ENCODE measurements at places on chromosomes 4 and X.
A peak's percentile ranks its signal among the peaks of the same experiment; 100 is the strongest.

GRCh38 chrX:18961686-18962085, 22.2 kb downstream of the PHKA2 start:
- no peak for DNase-seq

DNA sequence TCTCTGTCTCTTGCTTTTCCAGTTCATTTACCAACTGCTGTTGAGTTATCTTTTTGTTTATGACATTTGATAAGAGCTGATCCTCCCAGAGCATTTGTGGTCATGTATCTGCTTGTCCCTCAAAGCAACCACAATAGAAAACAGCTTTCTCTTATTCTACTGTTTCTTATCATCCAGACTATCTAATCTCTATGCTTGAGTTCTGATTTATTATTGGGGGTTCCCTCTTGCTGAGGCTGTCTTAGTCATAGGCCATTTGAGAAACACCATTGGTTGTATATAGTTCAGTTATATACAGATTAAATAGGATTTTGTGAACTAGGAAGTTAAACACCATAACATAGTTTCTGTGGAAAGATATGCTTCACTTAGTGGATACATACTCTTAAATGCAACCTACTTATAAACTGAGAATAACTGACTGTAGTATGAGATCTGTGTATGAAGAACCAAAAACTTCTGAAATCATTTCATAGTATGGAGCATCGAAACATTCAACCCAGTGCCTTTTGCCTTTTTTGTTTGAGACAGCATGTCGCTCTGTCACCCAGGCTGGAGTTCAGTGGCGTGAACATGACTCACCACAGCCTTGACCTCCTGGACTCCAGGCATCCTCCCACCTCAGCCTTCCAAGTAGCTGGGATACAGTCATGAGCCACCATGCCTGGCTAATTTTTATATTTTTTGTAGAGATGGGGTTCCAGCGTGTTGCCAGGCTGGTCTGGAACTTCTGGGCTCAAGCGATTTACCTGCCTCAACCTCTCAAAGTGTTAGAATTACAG, 75.8 kb downstream of the STIM2 start:
- DNase-seq: no peak

DNA sequence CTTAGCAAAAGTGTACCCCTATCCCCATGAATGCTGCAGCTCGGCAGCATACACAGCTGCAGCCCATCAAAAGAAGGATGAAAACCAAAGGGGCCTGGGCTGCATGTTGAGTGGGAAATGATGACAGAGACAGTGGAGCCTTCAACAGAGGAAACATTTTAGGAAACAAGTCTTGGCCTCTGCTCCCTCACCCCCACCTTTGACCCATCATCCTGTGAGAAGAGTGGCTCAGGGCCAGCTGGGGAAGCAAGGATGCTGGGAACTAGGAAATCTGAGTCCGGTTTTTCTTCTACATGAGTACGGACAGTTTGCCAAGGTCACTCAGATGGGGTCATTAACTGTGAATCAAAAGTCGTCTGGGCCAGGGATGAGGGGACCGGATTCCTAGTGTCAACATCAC, 37.2 kb downstream of the IDS start:
- no peak for DNase-seq

DNA sequence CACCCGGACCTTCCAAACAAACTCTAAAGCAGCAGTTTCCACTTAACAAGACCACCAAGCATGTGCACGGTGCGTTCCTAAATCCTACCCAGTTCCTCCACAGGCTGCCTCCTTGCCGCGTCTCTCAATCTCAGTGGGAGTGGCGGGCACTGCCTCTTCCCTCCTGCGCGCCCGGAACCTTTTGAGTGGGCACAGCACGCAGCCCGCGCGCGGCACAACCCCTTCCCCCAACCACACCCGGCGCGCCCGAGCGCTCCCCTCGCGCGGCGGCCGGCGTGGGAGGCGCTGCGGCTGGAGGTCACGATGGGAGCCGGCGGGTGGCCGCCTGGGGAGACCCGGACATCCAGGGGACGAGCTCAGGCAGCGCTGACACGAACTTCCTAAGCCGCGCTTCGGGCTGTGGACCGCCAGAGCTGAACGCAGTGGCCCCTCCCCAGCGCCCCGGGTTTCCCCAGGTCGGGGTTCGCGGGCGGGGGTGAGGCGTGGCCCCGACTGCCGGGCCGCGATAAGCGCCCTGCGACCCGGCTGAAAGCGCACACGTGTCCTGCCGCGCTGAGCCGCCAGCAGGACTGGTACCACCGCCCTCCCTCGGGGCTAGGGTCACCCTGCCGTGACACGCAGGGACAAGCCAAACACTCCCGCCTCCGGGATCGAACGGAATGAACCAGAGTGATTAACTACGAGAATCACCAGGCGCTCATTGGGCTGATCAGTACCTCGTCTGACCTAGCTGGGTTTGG, at the start of gene ABCG2:
ABCG2 (minus strand) TSS at position 151 of the 740 bp plus-strand sequence. CDS start 18,644 bp downstream, outside the sequence.
- peak; percentile 44 for DNase-seq

- no peak for DNase-seq
Measured at GRCh38 chr4:126568652-126569570, 1063.8 kb upstream of the INTU start.

DNA sequence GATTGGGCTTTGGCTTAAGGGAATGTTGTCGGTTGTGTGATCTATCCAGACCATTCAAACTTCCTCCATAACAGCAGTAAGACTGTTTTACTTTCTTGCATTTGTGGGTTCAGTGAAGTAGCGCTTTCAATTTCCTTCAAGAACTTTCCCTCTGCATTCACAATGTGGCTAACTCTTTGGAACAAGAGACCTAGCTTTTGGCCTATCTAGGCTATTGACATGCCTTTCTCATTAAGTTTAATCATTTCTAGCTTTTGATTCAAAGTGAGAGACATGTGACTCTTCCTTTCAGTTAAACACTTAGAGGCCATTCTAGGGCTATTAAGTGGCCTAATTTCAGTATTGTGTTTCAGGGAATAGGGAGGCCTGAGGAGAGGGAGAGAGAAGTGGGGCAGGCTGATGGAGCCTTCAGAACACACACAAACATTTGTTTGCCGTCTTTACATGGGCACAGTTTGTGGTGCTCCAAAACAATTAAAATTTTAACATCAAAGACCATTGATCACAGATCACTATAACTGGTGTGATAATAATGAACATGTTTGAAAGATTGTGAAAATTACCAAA, 34.1 kb downstream of the ADH5 start:
- DNase-seq: no peak

DNA sequence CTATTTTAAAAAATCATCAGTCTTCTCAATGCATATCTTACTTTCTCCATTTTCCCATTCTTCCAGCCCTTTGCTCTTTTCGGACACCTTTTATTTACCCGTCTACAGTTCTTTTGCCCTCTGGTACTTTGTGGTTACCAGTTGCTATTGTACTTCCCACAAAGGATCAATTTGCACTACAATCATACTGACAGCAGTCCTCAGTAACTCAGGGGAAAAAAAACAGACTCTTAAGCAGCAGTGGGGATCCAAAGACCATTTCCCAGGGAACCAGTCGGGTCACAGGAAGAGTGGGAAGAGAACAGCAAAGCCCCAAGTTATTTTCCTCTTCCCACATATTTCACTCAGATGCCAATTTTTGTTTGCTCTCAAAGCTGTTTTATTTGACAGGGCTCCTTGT, 23.1 kb downstream of the DMD start:
- DNase-seq: no peak

DNA sequence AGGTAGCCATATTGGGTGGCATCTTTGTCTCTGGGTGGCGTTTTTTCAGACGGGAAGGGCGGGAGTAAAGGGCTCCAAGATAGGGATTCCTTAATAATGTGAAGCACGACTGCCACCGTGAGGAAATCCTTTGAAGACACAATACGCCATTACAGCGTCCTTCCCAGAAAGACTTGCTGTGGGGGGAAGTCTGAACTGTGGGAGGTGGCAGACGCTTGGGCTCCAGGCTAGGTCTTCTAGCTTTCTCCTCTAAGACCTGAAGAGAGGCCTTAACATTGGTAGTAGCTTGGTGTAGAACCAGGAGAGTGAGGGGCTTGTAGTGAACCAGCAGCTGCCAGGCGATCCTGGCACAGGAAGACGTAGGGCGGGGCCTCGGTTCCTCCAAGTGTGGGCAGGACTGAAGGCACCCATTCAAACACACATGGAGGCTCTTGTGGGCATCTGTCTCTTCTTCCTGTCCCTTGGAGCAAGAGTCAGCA, 197.3 kb downstream of the OR13H1 start:
- no peak for DNase-seq

GRCh38 chr4:148730766-148731165, 288.6 kb upstream of the NR3C2 start:
- no peak for DNase-seq

- DNase-seq: no peak
Measured at GRCh38 chr4:171203425-171203824, 609.8 kb upstream of the GALNTL6 start.

DNA sequence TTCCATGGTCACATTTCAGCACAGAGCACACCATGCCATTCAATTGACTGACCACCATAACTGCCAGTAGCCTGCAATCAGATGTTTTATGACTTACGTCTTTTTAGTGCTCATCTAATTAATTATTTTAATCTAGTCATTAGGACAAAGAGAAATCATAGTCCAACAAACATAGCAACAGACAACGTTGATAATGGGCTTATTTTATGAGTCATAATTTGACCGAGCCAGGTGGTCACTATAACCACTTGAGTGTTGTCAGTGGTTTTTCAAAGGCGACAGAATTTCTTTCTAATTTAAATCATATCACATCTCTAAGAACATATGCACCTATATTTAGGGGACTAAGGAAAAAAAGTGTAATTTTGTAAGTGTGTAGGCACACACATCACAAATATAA, 1.9 kb downstream of the SEC24D start:
- no peak for DNase-seq

DNA sequence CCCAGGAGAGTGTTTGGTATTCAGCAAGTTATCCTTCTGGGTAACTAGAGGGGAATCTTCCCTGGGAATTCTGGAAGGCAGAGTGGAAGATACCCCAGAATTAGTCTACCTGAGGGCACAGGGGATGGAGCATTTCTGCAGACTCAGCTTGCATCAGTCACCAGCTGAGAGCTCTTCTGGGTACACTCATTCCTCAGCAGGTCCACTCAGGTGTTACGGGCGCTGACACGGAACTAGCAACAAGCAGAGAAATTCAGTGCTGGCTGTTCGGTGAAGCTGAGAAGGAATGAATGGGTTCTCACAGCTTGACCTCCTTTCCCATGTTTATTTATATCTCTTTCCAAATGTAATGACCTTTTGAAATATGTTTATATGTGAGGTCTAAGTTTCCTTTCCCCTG, 106.0 kb upstream of the PNPLA4 start:
- no peak for DNase-seq

- no peak for DNase-seq
Measured at GRCh38 chrX:1673337-1673736, 58.5 kb downstream of the ASMT start.

DNA sequence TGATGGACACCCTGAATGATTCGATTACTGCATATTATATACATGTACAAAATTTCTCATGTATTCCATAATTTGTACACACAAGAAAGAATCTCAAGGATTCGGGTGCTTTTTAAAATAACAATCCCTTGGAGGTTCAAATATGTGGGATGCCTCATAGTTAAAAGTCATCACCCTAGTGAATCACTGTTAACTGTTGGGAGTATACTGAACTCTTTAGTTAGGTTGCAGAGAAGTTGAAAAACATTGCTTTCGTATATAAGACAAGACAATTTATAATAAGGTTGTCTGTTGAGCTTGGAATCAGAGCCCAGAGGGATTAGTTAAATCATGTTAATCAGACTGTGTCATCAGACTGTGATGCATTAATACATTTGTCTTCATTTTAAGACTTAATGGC, 15.6 kb downstream of the DCK start:
- DNase-seq: no peak

DNA sequence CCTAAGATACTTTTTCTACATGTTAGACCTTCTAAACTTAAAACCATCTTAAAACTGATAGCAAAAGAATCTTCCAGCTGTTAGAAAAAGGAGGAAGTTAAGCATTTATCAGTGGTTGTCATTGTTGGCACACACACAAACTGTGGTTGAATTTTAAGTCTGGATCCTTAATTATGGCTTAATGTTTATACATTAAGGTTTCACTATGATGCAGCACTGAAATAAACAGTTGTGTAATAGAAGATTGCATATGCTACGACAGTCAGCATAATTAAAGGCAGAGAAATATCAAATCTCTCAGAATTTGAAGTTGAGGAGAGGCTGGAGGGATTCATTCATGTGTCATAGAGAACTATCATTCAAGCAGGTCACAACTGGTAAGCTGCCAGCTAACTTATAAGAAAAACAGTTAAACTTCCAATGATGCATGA, 32.3 kb downstream of the ADGRA3 start:
- no peak for DNase-seq

DNA sequence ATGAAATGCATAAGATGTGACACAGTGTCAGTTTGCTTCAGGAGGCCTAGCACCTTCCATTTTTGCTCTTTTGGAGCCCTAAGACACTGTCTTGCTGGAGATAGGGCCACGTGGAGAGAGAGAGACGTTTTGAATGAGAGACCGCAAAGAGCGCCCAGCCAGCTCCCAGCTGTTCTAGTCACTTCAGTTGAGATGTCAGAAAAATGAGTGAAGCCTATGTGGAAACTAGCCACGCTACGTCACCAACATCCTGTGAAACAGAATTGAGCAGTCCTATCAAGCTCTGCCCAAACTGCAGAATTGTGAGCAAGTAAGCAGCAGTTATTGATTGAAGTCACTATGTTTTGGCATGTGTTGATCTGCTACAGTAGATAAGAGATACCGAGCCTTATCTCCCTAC, 13.1 kb downstream of the GPR82 start:
- DNase-seq: no peak

- no peak for DNase-seq
Measured at GRCh38 chrX:129496625-129497024, 26.7 kb downstream of the SMARCA1 start.

- no peak for DNase-seq
Measured at GRCh38 chrX:72609313-72609712, 36.7 kb upstream of the HDAC8 start.

DNA sequence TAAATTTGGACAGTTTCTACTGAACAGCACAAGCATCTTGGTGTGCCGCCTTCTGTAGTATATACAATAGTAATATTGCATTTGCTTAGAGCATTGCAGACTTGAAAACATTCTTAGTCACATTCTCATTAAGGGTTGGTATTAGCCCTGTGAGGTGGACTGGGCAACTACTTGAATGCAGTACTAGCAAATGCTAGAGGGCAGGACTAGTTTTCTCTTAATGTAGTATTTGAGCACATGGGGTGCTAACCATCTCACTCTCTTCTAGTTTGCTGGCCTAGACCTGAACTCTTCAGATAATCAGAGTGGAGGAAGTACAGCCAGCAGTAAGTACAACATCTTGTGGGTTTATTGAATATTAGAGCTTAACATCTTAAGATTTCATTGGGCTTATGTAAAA, 3.2 kb downstream of the DDX3X start:
- no peak for DNase-seq

- no peak for DNase-seq
Measured at GRCh38 chr4:180923486-180923885, 1319.7 kb upstream of the TENM3 start.

- no peak for DNase-seq
Measured at GRCh38 chrX:69229436-69229835, 64.2 kb upstream of the PJA1 start.

DNA sequence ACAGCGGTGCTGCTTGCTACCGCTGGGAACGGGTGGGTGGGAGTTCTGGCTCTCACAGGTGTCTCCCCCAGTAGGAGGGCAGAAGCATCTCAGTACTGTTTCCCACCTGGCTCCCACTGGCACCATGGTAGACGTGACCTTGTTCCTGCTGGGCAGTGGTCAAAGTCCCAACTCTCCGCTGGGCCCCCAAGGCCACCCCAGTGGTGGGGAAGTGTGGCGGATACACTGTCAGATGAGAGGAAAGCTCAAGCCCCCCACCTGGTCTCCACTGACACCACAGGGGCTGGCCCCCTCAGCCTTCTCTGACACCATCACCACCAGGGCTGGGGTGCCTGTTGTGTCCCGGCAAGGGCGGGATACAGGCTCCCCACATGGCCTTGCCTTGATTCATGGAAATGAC, 24.6 kb downstream of the LETM1 start:
- no peak for DNase-seq

All from right hindlimb (tissue), 1 donor.